AG20443 (cell line): ENCODE measurements at places on chromosomes 2 and 18.

DNA sequence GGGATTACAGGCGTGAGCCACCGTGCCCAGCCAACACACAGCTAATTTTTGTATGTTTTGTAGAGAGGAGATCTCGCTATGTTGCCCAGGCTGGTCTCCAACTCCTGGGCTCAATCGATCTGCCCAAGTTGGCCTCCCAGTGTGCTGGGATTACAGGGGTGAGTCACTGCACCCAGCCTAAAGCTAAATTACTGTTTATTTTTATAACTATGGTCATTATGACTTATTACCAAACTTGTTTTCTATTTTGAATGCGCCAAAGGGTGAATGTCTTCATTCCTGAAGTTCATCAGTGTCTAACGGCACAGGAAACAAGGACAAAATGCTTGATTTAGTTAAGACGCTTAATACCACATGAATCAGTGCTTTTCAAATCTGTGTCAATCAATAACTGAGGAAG is 38.9 kb upstream of the GREB1L start:
- DNase-seq: no peak

GRCh38 chr2:88027697-88028389 is 11.5 kb upstream of the RNU2-63P start:
- no peak for DNase-seq

- no peak for DNase-seq
Observed at GRCh38 chr18:59372975-59373374, 13.9 kb upstream of the LMAN1 start.

DNA sequence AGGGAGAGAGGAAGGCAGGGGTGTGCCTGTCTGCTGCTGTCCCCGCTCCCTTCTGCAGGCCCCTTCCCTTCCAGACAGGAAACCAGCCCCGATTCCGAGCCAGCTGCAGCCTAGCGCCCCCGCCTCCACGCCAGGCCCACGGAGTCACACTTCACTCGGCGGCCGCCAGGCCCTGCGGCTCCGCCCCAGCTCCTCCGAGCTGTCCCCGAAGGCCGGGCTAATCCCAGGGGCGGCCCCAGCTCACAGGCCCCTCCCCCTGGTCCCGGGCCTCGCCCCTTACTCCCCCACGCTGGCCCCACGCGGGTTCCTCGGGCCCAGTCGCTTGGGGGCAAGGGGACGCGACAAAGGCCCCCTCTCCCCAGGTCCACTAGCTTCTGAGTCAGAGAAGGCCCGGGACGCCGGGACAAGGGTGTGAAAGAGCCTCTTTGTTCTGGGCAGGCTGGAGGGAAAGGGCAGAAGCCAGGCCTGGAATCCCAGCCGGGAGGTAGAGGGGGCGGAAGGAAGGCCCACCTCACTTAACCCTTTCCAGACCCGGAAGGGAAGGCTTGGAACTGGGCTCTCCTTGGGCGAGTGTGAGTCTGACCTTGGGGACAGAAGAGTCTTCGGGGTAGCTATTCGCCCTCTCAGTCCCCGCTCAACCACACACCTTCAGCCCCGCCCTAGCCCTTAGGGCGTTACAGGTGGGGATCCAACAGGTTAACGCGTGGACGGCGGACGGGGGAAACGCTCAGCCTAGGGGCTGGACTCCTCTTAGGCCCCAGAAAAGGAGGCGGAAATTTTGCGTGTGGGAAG is 1.2 kb downstream of the RTKN start:
- DNase-seq: peak; percentile 99

DNA sequence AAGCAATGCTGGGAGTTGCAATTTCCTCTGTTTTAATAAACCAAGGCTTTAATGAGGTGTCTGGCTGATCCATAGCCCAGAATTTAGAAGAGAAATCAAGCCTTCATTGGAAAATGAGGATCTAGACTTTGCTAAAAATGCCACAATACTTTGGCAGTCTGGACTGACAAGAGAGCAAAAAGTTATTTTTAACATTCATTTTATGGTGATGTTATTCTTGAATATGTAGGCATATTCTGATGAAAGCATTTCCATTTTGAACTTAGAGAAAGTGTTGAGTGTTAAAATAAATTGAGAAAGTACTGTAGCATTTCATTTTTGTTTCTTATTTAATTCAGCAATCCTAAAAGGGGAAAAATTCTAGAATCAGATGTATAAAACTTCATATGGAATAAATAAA is 151.8 kb upstream of the HNMT start:
- no peak for DNase-seq

DNA sequence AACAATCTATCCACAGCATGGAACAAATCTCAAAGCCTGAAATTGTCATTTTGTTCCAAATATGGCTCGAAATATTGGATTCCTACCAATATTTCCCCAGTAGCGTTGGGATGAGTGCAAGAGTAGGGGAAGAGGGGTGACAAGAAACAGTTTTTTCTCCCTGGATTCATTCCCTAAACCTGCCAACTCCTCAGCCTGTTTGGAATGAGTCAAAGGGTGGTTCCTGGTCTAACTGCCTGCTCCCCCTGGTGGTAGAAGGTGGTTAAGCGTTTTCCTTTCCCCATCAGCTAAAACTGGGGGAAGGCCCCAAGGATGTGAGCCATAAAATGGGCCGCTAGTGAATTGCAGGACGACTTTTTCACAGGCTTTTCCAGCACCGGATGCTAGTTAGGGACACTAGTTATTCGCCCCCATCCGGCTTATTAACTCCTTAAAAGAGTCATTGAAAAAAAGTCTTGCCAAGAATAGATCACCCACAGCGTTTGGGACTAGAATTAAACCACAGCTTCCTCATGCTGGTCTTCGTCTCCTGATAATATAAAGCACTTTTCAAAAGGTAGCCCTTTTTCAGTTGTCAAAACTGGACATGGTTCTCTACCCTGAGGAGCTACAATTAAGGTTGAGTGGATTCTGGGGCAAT is 72.5 kb downstream of the DHRS9 start:
- DNase-seq: peak; percentile 74

DNA sequence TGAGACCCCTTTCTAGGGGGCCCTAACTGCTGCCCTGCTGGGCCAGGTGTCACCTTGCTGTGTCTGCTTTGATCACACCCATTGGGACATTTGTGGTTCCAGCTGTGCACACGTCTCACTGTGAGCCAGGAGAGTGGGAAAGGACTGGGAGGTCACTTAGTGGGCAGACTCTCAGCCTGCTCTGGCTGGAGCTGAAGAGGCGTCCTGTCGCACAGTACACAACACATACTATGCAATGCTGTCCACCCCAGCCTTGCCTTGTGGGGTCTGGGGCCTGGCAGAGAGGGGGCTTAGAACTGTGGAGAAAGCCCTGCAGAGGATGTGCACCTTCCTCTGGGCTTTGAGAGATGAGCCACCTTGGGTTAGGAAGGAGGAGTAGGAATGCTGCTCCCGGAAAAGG is 25.3 kb upstream of the ASPRV1 start:
- DNase-seq: no peak

DNA sequence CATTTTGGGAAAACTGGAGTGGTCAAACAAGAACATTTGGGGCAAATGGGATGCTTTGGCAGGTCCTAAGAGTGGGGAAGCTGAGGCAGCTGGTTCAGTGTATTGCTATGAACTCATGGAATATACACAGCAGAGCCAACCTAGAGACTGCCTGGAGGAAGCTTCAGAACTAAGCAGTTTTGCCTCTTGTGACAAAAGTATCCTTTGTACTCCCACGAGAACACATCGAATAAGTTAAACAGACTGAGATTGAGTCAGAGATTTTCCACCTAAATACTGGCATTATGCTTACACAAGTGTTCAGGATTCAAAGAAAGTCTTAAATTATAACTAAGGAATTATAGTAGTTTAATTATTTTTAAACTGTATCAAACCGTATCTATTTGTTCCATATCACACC is 5.2 kb upstream of the ARMC9 start:
- DNase-seq: no peak

GRCh38 chr2:138223319-138223718 is 259.0 kb downstream of the HNMT start:
- DNase-seq: no peak

- no peak for DNase-seq
Observed at GRCh38 chr2:225272173-225272572, 127.3 kb upstream of the NYAP2 start.

DNA sequence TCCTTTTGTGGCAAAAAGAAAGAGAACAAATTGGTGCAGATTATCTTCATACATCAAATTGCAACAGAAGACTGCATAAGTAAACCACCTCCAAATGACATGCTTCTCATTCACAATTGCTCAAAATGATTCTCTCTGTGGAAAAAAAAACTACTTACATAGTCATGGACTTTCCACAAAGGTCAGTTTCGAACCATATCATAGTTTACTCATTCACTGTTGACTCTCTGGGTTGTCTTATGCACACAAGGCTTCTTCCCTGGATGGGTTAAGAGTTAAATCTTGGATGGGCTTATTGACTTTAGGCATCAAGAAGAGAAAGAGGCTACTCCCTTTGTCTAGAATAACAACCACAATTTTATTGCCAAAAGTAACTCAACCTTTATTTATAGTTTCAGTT is 91.3 kb upstream of the RAB27B start:
- DNase-seq: no peak

- no peak for DNase-seq
Observed at GRCh38 chr2:109087055-109087663, 41.8 kb upstream of the SH3RF3 start.

DNA sequence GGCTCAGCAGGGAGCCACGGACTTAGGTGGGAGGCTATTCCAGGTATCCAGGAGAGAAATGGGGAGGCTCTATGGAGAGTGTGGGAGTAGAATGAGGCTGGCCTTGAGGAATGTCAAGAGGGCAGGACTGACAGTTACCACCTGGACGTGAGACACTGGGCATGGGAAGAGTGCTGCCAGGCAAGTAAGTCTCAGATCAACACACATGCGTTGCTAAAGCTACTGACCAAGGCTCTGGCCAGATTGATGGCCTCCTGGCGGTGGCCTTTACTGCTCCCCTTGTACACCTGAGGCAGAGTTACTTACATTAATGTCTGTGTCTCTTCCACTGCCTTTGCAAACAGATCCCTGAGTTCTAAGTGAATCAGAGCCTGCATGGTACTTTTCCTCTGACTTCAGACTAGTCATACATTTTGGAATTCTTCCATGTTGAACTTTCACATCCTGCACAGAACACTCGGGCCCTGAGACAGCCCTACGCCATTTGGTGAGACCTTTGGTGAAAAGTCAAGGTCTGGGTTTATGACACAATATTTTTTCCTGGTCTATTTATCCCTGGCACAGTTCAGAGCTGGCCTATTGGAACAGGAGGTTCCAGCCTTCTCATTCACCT is 398.8 kb upstream of the TRIB2 start:
- DNase-seq: peak; percentile 81

GRCh38 chr2:240401308-240401707 is 34.2 kb upstream of the GPC1 start:
- no peak for DNase-seq

DNA sequence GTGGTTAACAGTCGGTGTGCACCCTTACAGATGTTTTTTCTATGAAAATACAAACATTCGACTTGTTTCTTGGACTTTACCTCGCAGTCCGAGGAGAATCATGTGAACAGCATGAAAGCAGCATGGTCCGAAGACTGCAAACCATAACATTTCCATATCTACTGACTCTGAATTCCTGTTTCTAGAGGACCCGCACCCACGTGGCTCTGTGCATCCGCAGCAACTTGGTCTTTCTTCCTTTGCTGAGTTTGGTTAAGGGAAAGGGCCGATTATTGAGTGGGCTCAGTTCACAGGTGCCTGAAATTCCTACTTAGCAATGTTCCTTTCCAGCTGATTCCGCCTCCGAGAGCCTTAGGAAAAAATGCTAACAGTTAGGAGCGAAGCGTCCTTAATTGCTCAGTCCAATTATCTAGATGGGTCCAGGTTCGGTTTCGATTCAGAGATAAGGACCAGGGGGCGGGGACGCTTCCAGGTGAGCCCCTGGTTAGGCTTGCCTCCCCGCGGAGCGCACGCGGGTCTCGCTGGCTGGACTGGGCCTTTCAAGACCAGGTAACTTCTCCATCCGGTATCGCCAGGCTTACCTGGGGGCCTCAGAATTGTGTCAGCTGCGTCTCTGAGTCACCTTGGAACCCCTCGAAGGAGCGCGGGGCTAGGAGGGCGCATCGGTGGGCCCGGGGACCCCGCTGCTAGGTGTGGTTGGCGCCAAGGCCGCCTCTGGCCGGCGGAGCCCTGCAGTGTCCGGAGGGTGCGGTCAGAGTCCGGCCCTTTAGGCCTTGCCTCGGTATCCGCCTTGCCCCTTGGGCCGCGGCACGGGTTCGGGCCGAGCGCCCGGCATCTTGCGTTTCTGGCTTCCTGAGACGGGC is 1.1 kb upstream of the B3GNT2 start:
- peak; percentile 11 for DNase-seq
